ENCODE measurements at places on chromosomes 16 and 17.

GRCh38 chr16:17369421-17370222 lies 101.1 kb downstream of the XYLT1 start:
- DNase-seq, result no peak

DNA sequence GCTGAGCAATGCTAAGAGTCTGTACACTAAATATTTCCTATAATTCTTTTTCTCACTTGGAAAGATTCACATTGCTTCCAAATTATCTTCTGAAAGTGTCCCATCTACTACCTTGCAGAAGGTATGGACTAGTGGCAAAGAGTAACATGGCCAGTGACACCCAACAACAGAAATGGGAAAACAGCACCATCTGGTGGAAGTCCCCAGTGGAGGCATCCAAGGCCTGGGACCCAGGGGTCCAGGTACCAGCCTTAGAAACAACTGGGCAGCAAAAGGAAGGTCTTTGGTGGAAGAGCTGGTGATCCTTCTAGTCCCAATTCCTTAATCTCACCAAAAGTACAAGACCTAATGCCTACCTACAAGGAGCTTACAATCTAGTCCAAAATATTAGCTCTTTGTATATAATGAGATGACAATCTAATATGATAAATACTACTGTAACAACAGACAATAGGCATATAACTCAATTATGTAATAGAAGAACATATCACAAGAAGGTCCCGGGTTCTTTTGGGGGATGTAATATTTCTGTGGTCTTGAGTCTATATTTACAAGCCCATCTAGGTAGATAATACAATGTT lies 55.3 kb downstream of the SKAP1 start:
- no peak for DNase-seq

- DNase-seq, result no peak
These were observed 58.8 kb downstream of the NFATC3 start for GRCh38 chr16:68144008-68144407.

DNA sequence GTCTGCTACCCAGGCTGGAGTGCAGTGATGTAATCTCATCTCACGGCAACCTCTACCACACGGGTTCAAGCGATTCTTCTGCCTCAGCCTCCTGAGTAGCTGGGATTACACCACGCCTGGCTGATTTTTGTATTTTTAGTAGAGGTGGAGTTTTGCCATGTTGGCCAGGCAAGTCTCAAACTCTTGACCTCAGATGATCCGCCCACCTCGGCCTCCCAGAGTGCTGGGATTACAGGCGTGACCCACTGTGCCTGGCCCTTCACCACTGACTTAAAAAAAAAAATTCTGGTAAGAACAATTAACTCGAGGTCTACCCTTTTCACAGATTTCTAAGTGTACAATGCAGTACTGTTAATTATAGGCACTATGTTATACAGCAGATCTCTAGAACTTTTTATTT lies 279.4 kb downstream of the PARN start:
- DNase-seq, result no peak

GRCh38 chr16:8026450-8026849 lies 563.9 kb downstream of the TMEM114 start:
- DNase-seq, result no peak

DNA sequence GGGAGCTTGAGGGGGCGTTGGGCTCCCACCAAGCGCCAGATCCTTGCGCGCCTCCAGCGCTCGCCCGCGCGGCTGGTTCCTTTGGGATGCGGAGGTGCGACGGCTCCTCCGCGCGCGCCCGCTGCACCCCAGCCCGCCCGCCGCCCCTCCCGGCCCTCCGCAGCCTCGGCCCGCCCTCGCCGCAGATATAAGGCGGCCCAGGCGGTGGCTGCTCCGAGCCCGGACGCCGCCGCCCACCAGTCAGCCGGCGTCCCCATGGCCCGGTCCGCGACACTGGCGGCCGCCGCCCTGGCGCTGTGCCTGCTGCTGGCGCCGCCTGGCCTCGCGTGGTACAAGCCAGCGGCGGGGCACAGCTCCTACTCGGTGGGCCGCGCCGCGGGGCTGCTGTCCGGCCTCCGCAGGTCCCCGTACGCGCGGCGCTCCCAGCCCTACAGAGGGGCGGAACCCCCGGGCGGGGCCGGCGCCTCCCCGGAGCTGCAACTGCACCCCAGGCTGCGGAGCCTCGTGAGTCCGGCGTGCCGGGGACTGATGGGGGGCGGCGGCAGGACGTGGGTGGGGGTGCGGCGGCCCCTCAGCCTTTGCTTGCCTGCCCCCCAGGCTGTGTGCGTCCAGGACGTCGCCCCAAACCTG lies at the start of gene NPB:
TSS of gene NPB (plus strand) at position 216 of the 630 bp plus-strand sequence. CDS start at position 256, 40 bp downstream.
- peak; percentile 17 for DNase-seq

GRCh38 chr17:65811043-65811442 lies 249.6 kb upstream of the AXIN2 start:
- no peak for DNase-seq

GRCh38 chr17:16980813-16981731 lies 9.2 kb upstream of the TNFRSF13B start:
- peak; percentile 75 for DNase-seq

- DNase-seq, result no peak
These were observed 13.4 kb downstream of the RPTOR start for GRCh38 chr17:80558046-80558445.

- DNase-seq, result no peak
These were observed 39.4 kb downstream of the WDR45B start for GRCh38 chr17:82608816-82609215.

- DNase-seq, result peak; percentile 84
These were observed 33.1 kb upstream of the PHB1 start for GRCh38 chr17:49447628-49448302.

- no peak for DNase-seq
These were observed 49.3 kb downstream of the C16orf78 start for GRCh38 chr16:49422896-49423295.

GRCh38 chr16:86217001-86217890 lies 293.1 kb upstream of the FOXF1 start:
- DNase-seq, result no peak

DNA sequence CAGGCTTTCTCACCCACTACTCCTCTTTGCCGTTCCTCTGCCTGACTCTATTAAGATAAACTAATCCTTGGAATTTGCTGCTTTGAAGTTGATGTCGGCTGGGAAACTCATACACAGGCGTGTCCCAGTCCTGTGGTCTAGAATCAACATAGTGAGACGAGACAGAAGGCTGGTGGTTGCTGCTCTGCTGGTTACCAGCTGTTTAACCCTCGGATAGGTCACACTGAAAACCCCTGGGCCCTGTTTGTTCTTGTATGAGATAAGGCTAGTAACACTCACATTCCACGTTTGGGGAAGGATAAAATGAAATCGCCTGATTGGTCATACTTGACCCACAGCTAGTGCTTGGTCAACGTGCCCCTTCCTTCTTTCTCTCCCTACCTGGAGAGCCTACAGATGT lies 517.0 kb downstream of the CDH13 start:
- DNase-seq, result peak; percentile 51

GRCh38 chr16:67389911-67390815 lies 3.1 kb downstream of the TPPP3 start:
- DNase-seq, result no peak

GRCh38 chr16:50329446-50330189 lies 39.2 kb downstream of the BRD7 start:
- no peak for DNase-seq

DNA sequence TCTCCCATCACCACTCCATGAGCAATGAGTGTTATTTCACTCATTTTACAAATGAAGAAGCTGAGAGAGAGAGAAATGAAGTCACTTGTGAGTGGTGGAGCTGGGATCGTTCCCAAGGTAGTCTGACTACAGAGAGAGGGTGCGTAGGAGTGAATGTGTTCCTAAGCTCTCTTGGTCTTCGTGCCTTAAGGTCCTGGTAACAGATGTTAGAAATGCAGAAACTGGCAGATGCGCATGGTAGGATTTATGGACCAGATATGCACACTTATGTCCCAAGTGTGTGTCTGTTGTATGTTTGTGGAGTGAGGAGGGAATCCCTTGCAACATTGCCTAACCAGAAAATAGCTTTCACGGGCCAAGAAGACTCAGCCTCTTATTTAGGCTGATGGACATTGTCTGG lies 93.2 kb upstream of the ZNF469 start:
- DNase-seq, result no peak

DNA sequence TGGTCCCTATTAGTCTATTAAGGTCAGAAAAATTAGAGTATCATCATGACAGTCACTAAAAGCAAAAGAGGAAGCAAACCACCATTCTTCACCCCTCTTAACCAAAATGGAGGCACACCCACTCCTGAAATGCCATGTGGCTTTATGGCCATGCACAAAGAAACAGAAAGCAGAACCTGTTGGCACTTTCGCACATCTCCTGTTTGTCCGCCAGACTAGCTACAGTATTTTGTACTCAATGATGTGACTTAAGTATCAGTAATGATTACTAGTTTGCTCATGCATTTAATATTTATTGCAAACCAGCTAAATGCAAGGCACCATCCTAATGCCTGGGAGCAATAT lies 70.2 kb upstream of the GNAO1 start:
- no peak for DNase-seq

DNA sequence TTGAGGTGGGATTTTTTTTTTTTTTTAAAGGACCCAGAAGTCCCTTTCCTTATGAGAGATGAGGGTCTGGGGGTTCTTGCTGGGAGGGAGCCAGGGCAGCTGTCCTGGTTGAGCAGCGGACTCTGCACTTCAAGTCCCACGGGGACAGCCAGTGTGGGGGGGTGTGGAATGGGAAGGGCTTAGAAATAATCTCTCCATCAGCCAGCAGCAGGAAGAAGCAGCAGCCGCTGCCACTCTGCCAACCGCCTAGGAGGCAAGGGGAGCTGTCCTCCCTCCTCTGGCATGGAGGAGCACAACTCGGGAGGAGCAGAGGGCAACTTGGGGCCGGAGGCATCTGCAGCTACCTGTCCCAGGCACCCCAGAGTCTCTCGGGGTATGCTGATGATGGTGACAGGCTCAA lies at the start of gene KCNG4:
TSS of gene KCNG4 (minus strand) at position 104 of the 400 bp plus-strand sequence. CDS start 2,527 bp downstream, outside the sequence.
- DNase-seq, result no peak

DNA sequence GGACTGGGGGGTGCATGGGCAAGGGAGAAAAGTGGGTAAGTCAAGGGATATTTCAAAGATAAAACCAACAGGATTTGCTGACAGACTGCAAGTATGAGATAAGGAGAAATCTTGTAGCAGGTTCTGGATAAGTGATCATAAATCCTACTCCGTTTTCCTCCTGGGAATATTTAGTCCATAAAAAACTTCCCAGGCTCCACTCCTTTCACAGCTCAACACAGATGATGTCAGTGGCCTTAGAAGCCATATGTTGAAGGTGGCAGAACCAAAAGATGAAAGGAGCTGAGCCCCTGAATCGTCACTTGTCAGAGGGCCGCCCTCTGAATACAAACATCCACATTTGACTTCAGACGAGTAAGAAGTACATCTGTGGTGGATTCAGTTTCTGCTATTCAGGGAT lies 71.7 kb downstream of the GRIN2A start:
- no peak for DNase-seq

DNA sequence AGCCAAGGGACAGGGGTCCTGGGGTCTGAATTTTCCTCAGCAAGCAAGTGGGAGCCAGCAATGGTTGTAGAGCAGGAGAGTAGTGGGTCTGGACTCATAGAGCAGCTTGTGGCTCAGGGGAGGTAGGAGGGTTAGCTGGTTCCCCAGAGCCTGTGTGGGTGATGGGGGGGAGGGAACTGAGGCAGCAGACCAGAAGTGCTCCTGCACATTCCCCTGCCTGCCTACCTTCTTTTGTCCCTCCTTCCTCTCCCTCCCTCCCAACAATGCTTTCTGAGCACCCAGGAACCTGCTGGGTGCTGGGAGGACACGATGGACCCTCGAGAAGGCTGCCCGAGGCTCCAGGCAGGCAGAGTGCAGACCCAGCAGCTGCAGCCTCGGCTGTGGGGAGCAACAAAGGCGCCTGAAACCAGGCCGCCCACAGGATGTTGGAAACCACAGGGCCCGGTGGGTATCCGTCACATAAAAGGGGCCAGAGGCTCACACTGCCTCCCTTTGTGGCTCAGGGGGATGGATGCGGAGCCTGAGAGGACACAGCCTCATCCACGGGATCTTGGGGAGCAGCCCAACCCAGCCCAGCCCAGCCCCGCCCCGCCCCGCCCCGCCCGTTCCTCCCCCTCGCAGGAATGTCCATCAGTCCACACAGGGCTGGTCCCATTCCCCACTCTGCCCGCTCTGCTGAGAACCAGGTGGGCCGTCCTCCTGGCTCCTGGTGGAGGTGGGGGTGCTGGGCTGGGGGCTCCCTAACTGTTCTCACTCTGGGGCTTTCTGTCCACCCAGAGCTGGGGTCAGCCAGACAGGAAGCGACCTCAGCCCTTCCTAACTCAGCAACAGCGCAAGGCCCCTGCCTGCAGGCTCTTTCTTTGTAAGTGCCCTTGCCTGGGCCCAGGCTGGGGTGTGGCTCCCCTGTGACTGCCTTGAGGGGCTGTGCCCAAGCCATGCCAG lies 1.7 kb upstream of the NLRC3 start:
- DNase-seq, result no peak

DNA sequence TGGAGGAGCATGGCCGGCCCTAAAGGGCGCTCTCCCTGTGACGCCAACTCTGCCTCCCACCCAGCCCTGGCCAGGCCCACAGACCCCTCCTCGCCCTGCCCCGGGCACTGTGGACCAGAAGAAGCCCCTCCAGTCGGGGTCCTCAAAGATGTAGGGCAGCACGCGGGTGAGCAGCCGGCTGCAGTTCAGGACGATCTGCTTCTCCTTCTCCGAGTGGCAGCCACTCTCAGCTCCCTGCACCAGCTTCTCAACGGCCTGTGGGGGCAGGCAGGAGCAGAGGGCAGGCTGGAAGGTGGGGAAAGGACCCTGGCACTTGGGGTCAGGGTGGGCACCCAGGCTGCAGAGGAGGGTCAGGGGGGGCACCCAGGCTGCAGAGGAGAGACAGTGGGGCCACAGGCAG lies 8.9 kb downstream of the HID1 start:
- no peak for DNase-seq

GRCh38 chr16:86584726-86585721 lies 6.7 kb downstream of the FOXL1 start:
- DNase-seq, result peak; percentile 75

DNA sequence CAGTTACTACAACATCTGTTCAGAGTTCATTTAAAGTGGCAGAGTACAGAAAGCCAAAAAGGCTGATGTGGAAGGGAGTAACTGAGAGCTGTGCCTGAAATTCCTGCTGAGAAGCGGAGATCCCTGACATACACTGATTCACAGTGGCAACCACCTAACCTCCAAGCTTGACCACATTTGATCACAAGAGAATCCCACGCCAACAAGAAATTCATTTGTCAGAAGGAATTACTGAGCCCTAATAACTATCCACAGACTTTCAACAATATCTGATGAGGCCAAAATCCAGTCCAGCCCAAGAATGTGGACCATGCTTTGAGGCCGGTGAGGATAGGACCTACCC lies 168.5 kb upstream of the RPH3AL start:
- DNase-seq, result peak; percentile 36

All from fibroblast of skin of right biceps (primary cell).